ENCODE measurements at places on chromosomes 13 and 19.

- DNase-seq: no peak
Measured at GRCh38 chr13:40171566-40171965, 494.9 kb downstream of the FOXO1 start.

DNA sequence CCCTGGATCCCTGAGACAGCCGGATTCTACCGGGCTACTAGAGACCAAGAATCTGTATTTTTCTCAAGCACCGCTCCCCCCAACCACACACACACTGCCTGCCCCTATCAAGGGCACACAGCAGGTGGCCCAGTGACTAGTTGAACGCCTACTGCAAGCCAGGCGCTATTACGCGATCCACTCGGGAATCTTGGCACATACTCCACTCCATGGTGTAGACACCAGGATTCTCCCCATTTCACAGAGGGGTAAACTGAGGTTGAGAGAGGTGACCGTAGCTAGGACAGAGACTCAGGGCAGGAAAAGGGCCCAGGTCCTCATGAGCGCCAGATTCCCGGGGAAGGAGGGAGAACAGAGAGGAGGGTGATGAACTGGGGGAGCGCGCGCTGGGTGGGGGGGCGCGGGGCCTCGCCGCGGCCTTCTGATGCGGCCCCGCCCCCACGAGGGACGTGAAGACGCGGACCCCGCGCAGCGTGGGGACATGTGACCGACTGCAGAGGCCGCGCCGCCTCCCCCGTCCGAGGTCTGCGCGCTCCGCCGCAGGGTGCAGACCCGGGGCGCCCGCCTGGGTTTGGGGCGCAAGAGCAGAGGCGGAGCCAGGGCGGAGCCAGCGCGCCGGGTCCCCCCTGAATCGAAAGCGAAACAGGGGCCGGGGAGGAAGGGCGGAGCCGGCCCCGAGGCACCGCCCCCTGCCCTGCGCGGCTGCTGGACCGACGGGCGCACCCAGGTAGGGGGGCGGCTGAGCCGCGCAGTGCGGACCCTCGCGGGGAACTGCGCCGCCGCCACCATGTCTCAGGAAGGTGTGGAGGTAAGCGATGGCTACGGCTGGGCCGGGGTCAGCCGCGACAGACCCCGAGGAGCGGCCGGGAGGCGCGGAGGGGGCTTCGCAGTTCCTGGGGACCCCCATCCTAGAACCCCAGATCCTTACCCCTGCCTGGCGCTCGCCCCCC is at the start of gene SHFL:
SHFL (plus strand) TSS at position 677 of the 950 bp plus-strand sequence; CDS start at position 788, 111 bp downstream.
- no peak for DNase-seq

DNA sequence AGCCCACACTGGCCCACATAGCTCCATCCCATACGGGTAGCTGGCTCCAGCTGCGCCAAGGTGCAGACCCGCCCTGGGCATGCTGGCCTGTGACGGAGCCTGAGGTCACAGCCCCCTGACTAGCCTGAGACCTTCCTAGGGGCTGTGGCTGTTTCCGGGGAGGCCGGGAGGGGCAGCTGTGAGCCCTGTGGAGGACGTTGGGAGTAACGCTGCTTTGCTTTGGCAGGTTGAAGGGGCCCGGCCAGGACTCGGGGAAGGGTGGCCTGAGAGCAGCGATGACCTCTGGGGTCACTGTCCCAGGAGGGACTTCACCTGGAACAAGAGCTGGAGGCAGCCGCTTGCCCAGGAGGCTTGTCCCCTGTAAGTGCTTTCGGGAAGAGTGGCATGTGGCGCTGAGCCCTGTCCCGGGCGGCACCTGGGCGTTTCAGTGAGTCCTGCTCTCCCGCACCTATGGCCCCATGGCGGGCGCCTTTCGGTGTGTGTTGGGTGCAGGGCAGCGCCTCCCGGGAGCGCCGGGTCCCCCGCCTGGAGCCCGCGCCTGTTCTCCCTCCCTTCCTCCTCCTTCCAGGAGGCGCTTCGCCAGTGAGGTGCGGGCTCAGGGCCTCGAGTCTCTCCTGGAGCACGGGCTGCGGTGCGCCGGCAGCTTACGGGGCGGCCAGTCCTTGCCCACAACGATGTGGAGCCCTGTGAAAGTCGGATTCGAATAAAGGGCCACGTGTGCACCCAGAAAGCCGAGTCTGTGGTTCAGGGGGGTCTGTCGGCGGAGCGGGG is 1.1 kb upstream of the FAM174C start:
- peak; percentile 89 for DNase-seq

DNA sequence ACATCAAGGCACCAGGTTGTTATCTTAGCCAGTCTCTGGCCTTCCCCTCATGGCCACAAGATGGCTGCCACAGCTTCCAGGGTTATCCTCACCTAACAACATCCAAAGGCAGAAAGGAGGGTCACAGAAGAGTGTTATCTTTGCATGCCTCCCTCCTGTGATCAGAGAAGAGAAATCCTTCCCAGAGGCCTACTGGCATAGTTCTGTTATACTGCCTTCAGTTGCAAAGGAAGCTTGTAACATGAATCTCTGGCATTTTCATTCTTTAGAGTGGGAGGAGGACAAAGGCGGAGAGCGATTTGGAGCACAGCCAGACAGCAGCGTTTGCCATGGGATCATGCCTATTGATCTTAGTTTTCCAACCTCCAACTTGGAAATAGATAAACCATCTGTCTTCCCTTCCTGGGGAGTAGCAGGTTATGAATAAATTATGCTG is 135.7 kb downstream of the DNAJC15 start:
- DNase-seq: no peak

GRCh38 chr19:48982280-48982679 is 10.8 kb downstream of the GYS1 start:
- DNase-seq: no peak

DNA sequence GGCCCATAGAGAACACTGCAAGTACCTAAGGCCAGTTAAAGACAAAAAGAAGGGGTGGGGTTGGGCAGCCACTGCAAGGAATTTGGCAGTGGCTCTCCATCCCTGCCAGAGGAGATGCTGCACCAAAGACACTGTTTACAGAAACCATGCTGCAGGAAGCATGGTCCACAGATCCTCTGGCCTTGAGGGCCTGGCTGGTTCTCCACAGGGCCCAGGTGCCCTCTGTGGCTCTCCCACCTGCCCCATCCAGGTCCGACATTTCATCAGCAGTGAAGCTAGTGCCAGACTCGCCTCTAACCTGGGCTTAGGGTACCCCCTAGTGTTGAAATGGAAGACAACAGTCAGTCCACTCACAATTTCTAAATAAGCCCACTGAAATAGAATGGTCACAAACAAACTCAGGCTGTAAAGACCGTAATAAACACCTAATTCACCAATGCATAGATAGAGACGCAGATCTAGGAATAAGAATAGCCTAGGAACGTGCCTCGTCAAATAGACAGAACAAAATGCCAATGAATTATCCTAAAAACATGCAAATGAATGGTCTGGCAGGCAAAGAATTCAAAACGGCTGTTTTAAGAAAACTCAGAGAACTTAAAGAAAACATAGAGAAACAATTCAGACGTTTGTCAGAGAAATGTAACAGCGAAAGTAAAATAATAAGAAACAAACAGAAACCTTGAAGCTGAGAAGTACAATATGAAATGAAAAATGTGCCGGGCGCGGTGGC is 23.3 kb downstream of the LYPD4 start:
- DNase-seq: no peak

- no peak for DNase-seq
Measured at GRCh38 chr19:14418856-14419105, 360 bp downstream of the DDX39A start.

- no peak for DNase-seq
Measured at GRCh38 chr19:39671739-39672363, 16.1 kb downstream of the LGALS16 start.

- DNase-seq: no peak
Measured at GRCh38 chr13:30172593-30173302, 134.6 kb downstream of the KATNAL1 start.

- DNase-seq: no peak
Measured at GRCh38 chr13:67023130-67023876, 206.8 kb downstream of the PCDH9 start.

DNA sequence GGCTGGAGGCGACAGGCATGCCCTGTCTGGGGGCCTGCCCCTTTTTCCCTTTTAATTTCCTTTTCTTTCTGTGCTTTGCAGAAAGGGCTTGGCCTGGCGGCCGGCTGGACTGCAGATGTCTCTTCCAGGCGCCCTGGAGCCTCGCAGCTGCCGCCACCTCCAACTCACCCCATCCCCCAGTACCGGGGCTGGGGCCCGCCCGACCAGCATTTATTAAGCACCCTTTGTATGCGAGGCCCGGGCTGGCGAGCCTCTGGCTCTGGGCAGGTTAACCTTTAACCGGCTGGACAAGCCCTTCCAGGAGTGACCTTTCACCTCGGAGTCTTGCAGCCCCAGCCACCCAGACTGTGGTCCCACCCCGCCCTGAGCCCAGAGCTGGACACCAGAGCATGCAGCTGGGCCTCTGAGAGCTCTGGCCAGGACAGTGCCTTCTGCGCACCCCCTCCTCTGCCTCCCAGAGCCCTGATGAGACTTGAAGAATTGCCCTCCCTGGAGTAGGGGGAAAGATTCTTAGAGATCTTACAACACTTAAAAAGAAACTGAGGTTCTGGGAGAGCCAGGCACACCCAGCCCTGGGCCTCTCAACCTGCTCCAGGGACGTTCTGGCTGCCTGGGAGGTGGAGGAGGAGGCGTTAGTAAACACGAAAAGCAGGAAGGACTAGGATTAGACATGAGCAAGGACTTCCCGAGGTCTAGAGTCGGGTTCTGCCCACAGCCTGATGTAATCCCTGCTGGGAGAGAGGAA is 1.1 kb upstream of the NR2F6 start:
- DNase-seq: no peak

Measured in vagina (tissue), 2 donors.